NCI-H1436 treated with DMSO at 0.1 percent for 48 hours (cell line): ENCODE measurements at places on chromosomes 13 and 19.

GRCh38 chr19:35290381-35291127 lies 1.4 kb upstream of the MAG start:
- no peak for DNase-seq

DNA sequence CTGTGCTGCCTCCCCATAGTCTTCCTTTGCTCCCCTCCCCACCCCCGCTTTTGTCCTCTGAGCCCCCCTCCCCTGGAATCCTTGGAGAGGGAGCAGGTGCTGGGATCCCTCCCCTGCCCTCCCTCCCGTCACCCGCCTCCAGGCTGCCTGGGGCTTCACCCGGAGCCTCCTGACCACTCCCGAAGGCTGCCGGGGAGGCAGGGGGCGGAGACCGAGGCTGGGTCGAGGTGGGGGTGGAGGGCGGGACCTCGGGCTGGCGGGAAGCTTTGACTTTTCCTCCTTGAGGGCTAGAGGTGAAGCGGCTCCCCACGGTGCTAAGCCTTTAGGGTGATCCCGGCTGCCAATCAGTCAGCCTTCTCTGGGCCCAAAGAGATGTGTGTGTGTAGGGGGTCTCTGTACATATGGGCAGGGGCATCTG lies 1.5 kb downstream of the KMT5C start:
- no peak for DNase-seq

DNA sequence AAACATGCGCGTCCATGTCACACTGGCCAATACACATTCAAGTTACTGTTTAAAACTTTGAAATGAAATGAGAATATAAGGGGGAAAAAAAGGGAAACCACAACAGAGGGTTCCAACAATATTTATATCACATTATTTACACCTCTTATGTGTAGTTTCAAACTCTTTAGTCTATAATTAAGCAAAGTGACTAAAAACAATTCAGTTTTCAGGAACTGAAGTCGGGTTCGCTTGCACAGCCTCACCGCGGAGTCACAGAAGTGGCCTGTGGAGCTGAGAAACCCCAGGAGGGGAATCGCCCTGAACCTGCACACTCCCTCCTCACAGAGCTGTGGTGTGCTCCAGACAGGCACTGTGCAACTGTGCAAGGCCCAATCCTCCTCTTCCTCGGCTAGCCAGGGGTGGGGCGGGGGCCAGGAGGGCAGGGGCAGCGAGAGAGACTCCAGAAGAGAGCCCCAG lies 75.9 kb downstream of the STK24 start:
- DNase-seq = no peak

DNA sequence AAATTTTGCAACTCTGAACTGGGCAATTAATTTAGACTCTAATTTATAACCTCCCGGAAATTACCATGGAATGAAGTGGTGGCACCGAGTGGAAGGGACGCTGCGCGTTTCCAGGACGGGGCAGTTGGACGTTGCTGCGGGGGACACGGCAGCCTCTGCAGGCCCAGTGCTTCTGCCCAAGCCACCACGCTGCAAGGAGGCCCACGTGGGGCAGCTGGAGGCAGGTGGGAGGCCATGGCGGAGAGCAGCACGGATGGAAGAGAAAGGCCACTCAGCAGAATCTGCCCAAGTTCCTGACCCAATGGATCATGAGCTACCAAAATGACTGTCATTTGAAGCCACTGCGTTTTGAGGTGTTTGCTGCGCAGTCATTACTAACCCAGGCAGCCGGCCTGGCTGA lies 11.2 kb upstream of the ADPRHL1 start:
- no peak for DNase-seq

DNA sequence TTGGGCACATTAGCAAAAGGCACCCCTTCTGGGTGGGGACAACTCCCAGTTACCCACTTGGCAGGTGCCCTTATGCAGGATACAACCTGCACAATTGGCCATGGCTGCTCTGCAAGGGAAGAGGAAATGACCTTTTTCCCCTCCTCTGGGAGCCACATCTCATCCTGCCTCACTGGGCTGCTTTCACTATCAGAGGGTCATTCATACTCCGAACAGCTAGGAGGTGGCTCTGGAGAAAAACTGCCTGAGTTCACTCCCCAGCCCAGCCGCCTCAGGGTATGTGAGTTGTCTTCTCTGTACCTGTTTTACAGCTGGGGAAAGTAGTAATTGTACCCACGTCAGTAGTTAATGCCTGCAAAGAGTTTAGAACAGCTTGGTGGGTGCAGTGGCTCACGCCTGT lies 7.1 kb upstream of the ACTN4 start:
- no peak for DNase-seq

DNA sequence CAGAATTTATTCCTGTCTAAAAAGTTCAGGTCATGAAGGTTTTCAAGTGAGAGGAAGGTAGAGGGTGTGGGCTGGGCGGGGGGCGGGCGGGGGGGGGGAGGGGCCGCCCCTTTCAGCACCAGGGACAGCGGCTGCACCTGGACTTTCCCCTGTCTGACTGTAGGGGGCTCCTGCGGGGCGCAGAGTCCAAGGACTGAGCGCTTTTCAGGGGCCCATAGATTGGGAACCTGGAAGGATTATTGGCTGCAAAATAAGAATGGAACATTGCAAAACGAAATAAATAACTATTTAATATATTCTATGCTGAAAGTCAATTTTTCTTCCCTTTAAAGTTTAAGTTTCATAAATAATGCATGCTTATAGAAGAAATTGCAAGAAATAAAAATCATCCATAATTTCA lies 8.9 kb upstream of the CYP4F3 start:
- DNase-seq = no peak

GRCh38 chr13:102817907-102818306 lies 19.0 kb downstream of the BIVM start:
- no peak for DNase-seq

DNA sequence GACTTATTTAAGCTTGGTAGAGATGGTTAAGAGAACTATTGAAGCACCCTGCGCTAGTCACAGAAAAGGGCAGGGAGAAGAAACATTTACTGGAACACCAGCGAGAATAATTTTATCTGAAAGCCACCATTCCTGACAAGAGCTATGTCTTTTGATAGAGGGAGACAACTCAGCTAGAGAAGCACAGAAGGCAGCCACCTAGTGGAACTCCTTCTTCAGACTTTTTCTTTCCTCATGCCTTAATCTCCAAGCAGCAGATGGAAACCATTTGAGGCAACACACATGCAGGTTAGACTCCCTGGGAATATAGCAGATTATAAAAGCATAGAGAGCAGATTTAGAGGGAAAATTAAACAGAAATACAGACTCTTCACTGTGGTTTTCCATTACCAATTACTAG lies 813.4 kb downstream of the SLITRK6 start:
- DNase-seq = no peak

- no peak for DNase-seq
Observed at GRCh38 chr19:19098703-19099632, 35.2 kb downstream of the SLC25A42 start.

GRCh38 chr13:75936791-75937190 lies 300.7 kb downstream of the LMO7 start:
- DNase-seq = no peak

DNA sequence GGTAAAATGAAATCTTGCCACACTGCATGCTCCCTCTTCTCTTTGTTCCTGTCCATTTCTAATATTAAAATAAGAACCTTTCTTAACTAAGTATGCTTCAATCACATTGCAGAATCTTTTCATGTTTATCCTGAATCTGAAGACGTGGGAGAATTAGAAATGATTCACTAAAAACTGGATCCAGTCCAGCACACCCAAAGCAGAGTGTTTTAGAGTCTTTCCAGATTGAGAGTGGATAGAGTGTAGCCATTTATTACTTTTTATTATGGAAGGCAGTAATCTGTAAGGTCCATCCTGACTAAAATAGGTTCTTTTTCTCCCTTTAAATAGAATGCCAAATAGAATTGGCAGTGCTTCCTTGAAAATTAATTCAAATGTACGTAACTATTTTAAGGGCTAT lies 453.5 kb downstream of the TDRD3 start:
- no peak for DNase-seq

- no peak for DNase-seq
Observed at GRCh38 chr13:71871844-71872243, 4.8 kb upstream of the DACH1 start.

DNA sequence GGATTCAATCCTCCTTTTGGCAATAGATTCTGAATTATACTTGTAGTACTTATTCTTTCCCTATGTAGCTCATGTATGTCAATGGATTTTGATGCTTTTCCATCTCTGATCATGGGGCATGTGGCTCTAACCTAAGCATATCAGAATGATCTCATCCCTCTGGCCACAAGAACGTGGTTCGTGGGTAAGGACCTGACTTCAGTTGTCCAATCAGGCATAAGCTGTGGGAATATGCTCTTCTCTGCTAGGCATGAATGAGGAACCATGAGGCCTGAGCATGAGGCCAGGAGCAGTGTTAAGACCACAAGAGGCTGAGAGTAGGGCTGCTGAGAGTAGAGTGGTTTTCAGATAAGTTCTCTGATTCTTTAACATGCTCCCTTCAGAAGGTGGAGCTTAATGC lies 292.4 kb upstream of the TSHZ3 start:
- no peak for DNase-seq

DNA sequence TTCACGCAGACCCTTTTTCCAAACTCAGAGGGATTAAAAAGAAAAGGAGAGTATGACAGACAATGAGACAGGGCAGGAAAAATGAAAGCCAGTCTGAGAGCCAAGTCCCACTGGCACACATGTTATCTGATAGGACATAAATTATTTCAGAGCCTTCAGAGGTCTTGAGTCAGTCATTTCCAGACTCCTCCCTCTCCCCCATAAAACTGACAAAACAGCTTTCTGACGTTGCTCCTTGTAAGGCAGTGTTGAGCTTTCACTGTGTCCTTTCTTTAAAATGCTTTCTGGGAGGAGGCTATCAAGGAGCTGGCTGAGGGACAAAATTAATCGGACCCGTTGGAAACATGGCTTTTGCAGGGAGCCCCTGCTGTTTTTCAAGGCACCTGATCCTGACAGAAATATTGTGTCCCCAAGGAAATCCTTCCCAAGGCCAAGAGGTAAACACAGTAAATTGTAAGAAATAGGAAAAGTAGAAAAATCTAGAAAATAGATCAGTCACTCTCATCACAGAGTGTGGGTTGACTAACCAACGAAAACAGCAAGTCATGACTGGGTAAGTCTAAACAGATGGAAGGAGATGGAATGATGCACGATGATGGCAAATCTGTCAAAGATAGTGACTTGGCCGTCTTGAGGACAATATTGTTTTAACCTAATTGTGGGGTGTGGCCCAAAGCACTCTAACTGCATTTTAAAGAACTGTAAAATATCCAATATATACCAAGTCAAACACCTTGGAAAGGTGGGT lies 89.7 kb downstream of the DCT start:
- no peak for DNase-seq

DNA sequence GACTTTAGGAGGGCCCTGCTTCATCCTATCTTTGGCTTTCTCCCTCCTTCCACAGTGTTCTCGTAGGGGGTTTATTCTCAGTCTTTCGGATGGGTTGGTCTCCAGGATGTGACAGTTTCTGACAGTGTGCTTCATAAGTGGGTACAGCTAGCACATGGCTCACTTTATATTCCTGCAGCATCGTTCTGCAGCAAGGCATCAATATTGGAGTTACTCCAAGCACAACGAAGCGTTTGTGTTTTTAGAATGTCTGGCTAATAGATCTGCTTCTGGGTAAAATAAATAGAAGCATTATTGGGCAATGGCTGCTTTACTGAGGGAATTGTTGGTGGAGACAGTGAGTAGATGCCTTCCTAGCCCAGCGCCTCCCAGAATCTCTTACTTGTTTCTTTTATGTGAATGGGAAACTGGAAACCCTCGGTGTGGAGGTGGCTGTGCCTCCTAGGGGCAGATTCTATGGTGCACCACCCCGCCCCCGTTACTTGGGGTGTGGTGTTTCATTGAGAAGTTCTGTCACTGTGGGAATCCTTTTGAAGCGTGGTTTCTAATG lies 2.0 kb downstream of the FARP1 start:
- no peak for DNase-seq

GRCh38 chr13:30752201-30752797 lies 17.0 kb downstream of the ALOX5AP start:
- no peak for DNase-seq

DNA sequence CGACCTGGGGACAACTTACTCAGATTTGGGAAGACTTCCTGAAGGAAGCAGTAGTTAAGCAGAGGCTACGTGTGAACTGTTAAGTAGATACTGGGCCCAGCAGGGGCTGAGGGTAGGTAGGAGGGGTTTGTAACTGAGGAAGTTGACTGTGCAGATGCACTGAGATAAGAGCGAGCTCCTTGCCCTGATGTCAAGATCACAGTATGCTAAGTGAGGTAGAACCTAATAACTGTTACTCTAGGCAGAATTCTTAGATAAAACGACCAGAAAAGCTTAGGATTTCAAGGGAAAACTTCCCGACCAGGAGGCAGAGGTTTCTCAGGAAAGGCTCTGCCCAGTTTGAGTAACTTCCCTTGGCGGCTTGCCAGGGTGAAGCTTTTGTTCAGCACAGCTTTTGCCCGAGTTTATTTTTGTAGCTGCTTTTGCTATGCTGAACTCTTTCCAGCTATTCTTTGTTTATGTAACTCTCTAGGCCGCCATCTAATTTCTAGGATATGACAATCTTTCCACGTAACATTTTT lies 632.1 kb downstream of the DIAPH3 start:
- DNase-seq = no peak

DNA sequence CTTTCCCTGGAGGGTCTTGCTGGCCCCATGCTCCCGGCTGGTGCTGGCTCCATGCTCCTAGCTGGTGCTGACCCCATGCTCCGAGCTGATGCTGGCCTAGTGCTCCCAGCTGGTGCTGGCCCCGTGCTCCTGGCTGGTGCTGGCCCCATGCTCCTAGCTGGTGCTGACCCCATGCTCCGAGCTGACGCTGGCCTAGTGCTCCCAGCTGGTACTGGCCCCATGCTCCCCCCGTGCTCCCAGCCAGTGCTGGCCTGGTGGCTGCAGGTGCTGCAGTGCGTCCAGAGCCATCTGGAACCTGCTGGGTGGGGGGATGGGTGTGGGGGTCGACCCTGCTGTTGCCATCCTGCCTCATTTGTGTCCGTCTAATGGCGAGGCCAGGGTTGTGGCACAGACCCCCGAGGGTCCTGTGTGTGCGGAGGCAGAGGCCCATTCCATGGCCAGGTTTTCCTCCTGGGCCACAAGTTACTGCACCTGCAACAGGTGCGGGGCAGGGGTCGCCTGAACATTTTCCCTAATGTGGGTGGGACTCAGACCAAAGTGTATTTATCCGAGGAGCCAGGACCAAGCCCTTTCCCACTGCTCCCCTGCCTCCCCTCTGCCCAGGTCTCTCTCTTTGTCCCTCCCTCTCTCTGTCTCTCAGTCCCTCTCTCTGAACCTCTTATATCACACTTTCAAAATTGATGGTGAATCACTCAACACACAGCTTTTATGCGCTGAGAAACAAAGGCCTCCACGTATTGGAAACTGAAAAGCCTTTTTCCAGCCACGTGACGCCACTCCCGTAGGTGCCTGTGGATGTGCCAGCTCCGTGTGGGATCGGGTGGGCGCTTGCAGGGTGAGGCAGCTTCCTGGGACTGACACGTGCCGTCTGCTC lies 45.1 kb downstream of the MCF2L start:
- DNase-seq = no peak

- no peak for DNase-seq
Observed at GRCh38 chr13:62206165-62206564, 790.5 kb upstream of the PCDH20 start.

GRCh38 chr19:3469638-3470499 lies 10.5 kb downstream of the SMIM24 start:
- no peak for DNase-seq
